ENCODE measurements at places on chromosomes 4 and X.
A peak's percentile ranks its signal among the peaks of the same experiment; 100 is the strongest.

GRCh38 chr4:182880387-182881356, 36.5 kb downstream of the DCTD start:
- no peak for DNase-seq

DNA sequence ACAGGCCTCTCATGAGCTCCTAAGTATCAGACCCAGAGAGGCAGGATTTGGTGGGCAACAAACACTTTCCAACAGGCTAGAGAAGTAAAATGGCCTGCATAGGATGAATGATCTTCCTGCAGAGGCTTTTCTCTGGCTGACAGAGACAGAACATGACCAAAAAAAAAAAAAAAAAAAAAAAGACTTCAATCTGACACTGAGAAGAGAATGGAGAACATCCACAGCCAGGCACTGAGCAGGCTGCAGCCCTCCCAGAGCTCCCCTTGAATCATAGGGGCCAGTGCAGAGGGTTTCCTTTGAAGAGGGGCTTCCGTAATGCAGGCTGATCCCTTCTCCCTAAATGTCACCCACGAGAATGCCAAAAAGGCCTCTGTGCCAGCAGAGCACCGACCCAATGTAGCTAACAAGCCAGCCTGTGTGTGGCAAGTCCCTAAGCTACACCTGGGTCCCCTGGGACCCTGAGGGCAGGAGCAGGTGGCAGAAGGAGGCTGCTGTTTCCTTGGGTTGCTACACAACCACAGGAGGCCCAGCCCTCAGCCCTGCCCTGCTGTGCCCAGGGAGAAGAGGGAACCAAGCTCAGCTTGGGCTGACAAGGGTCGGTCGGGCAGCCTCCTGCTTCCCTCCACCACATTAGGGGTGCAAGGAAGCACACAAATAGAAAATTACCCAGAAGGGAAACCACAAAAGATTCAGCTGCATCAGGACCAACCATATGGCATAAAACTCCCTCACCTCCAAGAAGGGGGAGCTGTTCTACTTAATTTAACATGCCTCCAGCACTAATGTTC, 55.6 kb downstream of the MAP7D2 start:
- DNase-seq, result no peak

DNA sequence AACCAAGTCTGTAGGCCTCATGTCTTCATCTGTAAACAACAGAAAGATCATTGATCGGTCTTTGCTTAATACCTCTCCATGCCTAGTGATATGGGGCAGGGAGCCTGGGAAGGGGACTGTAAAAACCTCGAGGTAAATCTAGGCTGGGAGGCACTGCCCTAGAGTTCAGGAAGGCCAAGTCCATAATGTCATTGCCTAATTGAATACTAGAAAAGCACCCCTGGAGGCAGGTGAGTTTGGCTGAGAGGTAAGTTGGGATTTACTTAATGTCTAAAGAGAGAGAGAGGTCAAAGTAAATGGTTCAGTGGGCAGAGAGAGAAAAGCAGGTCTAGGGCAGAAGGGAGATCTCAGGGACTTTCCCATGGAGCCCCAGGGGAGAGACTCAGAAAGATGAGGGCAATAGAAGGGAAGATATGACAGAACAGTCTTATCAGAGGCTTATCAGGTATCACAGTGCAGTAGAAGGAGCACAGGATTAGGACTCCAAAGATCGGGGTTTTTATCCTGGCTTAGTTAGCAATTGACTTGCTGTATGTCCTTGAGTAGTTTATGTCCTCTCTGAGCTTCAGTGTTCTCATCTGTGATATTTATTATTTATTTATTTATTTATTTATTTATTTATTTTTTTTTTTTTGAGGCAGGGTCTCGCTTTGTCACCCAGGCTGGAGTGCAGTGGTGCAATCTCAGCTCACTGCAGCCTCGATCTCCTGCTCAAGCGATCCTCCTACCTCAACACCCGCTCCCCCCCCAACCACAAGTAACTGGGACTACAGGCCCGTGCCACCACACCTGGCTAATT, 85.2 kb downstream of the SLC16A2 start:
- DNase-seq, result no peak

GRCh38 chrX:13383907-13384306, 64.1 kb upstream of the ATXN3L start:
- DNase-seq, result no peak

GRCh38 chr4:48254381-48255071, 15.1 kb downstream of the TEC start:
- DNase-seq, result no peak

DNA sequence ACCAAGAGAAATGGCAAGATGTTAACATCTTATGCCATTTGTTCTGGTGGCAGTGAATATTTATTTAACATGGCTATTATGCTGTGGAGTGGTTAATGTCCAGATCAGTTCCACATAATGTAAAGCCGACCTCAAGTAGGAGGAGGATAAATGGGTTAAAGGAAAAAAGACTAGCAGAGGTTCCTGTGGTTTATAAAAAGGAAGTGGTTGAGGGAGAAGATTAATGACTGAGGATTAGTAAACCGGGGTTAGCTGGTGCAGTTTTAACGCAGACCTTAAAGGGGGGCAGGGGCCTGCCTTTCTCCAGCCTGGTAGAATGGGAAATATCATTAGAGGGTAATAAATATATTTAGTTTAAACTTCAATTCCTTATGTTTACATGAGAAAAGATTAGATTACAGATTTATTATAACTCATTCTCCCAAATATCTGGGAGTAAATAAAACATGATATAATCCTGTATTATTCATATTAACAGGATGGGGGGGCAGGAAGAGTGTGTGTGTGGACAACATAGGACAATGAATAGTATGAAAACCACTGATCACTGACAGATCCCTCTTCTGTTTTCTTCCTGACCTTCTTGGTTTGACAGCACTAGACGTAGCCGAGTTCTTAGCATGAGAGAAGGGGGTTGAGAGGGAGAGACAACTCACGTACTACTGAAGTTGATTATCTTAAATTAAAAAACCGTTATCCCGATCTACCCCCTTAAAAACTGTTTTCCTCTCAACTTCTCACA, 124.1 kb upstream of the LIMCH1 start:
- DNase-seq, result no peak

DNA sequence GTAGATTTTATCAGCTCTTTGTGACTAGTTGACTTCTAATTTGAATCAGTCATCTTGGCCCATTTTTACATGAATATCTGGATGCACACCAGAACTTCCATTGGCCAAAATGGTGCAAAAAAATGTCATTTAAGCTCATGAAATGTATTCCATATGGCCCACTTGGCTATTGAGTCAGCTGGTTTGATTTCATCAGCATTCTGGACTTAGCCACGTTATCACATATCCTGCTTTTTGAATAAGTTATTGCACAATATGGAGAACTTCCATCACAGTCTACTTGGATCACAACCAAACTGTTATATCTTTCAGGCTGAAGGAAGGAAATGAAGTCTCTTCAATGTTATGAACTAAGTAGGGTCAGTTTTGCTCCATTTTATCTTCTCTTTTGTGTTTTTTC, 640.6 kb downstream of the PCDH7 start:
- DNase-seq, result no peak

DNA sequence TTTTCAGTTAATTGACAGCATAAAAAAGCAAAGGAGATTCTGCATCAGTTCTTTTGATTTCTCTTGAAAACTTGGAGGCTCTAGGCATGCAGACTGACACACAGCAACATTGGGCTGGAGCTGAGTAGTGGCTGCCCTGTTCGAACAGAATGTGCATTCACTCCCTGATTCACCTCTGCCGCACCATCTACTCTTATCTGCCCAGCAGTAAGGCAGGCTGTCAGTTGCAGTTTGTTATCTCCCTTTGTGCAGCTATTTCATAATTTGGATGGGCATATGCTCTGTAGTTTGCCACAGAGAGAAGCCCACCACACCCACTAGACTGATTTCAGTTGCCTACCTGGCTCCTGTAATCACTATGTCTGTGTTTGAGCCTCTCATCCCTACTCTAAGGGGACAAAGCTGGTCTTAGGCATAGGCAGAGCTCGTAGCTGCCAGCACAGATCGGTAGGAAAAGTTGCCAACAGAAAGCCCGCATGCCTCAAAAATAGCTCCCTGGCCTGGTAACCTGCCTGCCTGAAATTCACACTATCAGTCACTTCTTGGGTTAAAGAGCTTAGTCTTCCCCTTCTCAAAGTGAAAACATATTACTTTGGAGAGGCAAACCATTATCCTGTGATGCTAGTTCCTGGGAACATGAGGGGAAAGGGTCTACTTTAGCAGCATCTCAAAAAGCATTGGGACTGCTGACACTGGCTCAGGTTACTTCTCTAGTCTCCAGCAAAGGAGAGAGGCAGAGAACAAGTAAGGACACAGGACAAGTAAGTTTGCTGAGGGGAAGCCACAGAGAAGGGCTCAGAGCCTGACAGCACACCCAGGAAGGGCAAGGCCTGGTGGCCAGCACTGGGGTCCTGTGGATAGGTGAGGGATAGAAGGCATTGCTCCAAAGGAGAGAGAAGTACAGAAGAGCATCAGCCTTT, 75.9 kb upstream of the TMEM164 start:
- DNase-seq, result no peak

DNA sequence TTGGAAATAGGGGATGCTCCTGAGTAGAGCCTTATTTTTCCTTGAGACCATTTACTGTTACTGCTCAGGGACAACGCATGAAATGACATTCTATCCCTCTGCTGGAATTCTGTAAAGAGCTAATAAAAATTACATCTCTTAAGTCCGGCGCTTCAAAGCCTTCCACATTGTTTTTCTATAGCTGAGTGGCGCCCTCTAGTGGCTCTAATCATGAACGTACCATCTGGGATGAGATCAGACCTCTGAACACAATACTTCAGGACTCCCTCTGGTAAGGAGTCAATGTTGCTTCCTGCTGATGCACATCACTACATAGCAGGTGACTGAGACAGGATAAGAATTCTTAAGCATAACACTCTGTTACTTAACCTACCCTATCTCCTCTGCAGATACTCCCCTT, 6.0 kb downstream of the HMGN5 start:
- peak; percentile 20 for DNase-seq

GRCh38 chr4:144355811-144356757, 215.6 kb upstream of the GYPA start:
- no peak for DNase-seq

DNA sequence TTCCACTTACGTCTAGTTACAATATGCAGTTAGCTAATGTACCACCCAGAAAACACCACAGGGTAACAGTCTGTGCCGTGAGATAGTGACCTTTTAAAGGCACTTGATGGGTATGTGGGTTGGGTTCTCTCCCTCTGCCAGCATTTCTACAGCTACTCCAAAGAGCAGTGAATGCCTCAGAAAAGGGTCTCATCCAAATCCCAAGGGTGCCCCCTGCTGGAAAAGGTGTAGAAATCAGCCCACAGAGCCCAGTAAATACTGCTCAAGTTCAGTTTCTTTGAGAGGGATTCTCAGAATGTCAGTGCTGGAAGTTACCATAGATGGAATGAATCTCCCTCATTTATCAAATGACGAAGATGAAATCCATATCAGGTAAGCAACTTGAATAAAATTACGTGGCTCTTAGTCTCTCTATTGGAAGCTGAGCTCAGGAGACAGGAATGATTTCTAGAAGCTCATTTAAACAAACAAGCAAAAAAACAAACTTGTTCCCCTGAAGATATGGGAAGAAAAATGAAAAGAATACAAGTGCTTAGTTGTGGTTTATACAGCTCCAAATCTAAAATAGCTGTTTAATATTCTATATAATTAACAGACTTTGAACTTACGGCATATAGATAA, 9.5 kb downstream of the RNF175 start:
- peak; percentile 19 for DNase-seq

- DNase-seq, result no peak
These were observed 50.2 kb downstream of the RPGR start for GRCh38 chrX:38277136-38277535.

- no peak for DNase-seq
These were observed 165.8 kb upstream of the PPARGC1A start for GRCh38 chr4:24055623-24056022.

DNA sequence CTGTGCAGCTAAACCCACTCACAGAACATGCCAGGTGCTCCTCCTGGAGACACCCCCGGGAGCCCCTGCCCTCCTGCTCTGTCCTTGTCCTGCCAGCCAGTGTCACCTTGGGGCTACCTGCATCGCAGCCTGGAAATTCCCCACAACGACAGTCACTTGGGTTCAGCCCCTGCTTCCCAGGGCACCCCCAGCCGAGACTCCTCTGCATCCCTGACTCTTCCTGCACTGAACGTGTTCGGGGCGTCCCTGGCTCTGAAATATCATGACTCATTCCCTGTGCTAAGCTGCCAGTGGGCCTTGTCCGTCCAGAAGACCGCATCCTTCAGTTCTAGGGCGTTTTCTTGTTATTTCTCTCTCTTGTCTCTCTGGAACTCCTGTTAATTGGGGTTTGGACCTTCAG, 5.8 kb downstream of the CFAP99 start:
- no peak for DNase-seq

DNA sequence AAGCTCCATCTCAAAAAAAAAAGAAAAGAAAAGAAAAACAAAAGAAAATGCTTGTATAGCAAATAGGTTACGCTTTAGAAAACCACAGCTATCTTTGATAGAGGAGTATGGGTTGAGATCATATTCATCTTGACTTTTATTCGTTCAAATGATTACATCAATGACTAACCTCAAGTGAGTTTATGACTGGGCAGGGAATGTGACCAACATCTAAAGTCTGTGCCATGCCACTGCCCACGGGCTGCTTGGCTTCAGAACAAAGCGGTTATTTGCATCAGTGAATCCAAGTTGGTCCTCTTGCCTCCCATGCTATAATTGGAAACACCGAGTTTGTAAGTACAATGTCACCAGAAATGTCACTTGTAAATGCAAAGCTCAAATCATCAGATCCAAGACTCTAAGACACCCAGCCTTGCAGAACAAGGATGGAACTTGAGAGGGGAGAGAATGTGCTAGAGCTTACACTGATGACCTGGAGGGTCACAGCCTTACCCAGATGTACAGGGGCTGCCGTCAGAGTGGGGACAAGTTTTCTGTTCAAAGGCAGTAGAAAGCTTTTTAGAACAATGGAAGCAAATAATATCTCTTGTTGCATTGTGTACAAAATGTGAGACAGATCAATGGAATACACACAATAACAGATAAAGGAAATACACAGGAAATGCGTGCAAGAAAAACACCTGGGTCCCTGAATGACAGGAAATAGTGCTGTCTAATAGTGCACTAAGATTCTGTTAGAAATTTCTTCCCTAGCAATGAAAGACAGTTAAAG, 8.4 kb upstream of the OPN1LW start:
- no peak for DNase-seq

- DNase-seq, result no peak
These were observed 31.5 kb upstream of the IL21 start for GRCh38 chr4:122652379-122652778.

- no peak for DNase-seq
These were observed 1.9 kb downstream of the MAGEB1 start for GRCh38 chrX:30248854-30249253.

DNA sequence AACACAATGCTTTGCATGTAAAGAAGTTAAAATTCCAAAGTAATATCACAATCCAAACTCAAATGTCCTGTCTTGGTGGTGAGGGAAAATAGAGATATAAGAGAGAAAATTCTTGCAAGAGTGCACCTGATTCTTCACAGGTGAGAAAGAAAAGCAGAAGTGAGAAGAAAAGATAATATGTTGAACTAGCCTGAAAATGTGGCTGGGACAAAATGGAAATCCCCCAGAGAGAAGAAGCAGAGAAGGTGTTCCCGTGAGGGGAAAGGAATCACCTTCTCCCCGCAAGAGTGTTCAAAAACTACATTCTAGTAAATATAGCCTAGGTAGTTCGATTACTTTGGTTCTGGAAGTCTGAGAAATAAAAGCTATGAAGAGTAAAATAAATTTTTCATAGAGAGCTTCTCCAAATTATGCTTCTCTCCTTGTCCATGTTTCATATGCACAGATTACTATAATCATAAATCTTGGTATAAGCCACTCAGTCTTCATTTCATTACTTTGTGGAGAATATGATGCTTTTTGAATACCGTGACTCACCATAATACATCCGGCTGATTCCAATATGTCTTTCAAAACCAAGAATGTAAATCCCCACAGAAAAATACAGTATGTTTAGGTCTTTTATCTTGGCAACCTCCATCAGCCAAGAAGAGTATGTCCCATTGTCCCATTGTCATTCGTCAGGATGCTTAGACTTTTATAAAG, 63.1 kb downstream of the COX18 start:
- DNase-seq, result no peak

All from activated CD8-positive, alpha-beta memory T cell treated with anti-CD3 and anti-CD28 coated beads for 4 hours (primary cell).